ENCODE measurements at places on chromosomes 3 and 15.
A peak's percentile ranks its signal among the peaks of the same experiment; 100 is the strongest.

GRCh38 chr15:77717333-77717990 is 84.8 kb upstream of the LINGO1 start:
- no peak for DNase-seq

GRCh38 chr3:175518459-175518858 is 659.3 kb downstream of the NAALADL2 start:
- DNase-seq, result no peak

DNA sequence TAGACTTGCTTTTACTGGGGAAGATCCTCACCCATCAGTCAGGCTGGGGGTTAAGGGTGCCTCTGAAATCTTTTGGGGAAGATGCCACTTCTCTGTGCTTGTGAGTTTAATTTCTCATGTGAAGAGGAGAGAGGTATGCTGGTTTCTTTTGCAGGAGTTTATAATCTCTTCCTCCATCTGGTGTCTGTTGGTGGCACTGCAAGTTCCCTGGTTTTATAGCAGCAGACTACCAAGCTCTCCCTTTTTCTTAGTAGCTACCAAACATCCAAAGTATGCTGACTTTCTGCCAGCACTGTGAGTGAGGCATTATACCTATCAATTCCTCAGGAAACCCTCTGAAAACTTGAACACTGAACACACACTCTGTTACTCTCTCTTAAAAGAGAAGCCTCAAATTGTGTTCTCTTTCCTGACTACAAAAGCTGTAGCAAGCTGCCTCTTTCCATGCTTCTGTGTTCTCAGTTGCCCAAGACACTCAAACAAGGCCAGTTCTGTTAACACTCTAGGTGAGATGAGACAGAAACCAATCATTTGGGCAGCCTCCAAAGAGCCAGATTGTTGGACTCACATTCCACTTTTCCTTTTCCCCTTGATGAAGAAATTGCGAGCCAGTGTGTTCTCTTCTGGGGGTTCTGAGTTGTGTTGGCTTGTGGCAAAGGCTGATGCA is 299.5 kb downstream of the GAP43 start:
- no peak for DNase-seq

DNA sequence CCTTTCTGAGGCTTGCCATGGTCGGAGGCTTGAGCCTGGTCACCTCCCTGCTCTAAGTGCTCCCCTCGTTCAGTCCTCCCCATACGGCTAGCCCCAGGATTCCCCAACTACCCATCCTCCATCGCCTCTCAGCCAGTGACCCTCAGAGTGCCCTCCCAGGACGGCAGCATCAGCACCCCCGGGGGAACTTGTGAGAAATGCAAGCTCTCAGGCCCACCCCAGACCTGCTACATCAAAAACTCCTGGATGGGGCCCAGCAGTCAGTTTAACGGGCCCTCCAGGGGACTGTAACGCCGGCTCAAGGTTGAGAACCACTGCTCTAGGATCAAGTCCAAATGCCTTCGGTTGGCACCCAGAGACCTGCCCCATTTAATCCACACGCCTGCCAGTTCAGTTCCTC is 6.9 kb downstream of the ADAMTS17 start:
- DNase-seq, result no peak

DNA sequence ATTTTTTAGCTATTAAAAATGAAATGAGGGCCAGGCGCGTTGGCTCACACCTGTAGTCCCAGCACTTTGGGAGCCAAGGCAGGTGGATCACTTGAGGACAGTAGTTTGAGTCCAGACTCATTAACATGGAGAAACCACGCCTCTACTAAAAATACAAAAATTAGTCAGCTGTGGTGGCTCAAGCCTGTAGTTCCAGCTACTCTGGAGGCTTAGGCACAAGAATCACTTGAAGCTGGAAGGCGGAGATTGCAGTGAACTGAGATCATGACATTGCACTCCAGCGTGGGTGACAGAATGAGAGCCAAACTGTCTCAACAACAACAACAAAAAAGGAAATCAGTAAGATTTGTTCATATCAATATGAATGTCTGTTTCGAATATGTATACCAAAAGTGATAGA is 517.1 kb downstream of the ROBO1 start:
- DNase-seq, result no peak

DNA sequence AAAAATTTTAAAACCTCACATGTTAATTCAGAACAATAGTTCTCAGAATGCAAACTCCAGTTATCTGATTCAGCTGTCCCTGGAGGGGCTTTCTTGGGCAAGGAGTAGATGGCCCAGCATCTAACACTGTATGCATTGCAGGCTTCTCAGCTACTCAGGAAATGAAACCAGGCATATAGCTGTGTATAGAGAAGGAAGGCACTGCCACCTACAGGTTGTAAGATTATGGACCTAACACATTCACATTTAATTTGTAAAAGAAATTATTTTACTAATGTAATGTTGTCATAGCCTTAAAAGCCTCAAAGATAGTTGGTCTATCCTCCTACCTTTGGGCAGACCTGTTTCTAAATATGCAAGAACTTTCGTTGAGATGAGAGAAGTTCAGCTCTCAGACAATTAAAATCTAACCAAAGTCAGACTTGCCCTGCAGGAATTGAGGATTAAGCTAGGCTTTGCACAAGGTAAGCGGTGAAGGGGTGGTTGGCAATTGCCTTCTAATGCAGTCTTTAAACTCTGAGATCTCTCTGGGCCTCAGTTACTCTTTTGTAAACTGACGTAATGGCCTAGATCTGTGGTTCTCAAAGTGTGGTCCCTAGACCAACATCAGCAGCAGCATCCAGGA is 132.8 kb upstream of the SLC24A5 start:
- DNase-seq, result no peak

DNA sequence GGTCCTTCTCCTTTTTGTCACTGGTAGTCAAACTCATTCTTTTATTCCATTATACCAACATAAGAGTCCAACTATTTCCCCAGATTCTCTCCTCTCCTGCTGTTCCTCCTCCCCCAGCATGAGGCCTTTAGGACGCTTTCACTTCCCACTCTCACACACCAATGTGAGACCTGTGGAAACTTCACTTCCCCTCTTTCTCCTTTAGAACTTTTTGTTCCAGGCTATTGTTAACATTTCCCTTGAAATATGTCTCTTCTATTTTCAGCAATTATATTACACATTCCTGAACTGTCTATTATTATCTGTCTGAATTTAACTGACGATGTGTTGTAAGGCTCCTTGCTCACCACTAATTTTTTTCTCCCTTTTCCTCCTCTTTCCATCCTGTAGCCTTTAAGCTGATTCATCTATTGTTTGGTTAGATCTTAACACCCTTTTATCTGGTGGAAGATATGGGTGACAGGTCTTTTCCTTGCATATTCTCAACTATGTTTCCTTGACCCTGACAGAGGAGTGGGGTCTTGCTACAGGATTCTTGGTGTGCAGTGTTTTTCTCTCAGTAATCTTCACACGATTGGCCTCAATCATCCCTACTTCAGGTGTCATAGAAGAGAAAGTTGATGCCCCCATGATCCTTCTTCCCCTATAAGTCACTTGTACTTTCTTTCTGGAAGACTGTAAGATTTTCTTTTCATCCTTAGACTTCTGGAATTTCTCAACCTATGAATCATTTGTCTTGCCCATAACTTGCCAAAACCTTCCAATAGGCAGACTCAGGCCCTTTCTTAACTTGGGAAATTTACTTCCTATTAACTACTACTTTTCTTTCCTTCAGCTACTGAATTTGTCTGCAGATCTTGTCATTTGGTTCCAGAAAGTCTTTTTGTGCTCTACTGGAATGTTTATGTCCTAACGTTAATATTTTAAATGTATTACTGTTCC is 5.9 kb downstream of the CYP19A1 start:
- DNase-seq, result no peak

DNA sequence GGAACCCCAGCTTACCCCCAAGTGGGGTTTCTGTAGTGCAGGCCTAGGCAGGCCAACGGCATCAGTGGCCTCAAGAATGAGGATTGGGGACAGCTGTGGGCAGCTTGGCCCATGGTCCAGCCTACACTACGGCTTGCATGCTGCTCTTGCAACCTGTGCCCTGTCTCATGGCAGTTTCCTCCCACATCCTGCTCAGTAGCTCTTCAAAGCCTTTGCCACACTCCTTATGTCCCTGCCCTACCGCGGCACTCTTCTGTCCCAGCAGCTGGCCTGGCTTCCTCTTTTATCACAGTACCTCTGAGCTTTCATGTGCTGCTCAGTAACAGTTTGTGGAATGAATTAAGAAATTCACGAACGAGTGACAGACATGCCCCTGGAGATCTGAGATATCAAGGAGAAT is 431.0 kb downstream of the EPHB1 start:
- no peak for DNase-seq

DNA sequence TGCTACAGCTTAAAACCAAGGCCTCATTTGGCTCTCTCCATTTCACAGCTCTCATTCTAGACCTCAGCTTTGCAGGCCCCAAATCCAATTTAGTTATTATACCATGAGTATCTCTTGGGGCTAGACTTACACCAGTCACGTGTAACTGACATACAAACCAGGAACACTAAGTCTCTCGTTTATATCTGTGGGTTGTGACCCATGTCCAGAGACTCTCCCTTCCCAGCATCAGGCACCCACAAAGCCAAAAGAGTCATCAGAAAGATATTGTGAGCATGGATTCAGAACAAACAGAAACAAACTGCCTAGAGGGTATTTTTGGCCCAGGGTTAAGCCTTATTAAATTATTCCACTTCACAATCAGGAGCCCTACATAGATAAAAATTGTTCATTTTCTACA is 5.6 kb upstream of the CCDC13 start:
- DNase-seq, result no peak

- no peak for DNase-seq
These were observed 8.4 kb upstream of the SNRPA1 start for GRCh38 chr15:101303408-101303807.

DNA sequence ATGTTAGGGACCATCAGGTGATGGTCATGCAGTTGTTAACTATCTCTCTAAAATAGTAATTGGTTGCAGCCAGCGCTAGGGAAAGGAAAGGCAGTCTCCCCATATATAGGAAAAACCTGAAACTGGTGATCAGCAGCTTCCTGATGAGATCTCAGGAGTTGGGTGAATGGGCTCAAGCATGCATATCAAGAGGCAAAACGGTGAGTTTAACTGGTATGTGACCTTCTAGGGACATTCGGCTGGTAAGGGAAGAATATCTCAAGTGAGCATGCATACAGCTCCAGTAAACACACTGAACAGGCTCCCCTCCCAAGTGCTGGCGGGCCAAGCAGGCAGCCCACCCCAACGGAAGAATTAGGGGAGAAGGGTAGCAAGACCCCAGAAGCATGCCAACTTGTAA is 49.3 kb upstream of the ROBO2 start:
- DNase-seq, result no peak

GRCh38 chr3:44175070-44175469 is 66.6 kb upstream of the TOPAZ1 start:
- no peak for DNase-seq

GRCh38 chr3:172129850-172130716 is 90.7 kb downstream of the FNDC3B start:
- DNase-seq, result peak; percentile 30

GRCh38 chr3:98775459-98776139 is 12.5 kb downstream of the ST3GAL6 start:
- no peak for DNase-seq

DNA sequence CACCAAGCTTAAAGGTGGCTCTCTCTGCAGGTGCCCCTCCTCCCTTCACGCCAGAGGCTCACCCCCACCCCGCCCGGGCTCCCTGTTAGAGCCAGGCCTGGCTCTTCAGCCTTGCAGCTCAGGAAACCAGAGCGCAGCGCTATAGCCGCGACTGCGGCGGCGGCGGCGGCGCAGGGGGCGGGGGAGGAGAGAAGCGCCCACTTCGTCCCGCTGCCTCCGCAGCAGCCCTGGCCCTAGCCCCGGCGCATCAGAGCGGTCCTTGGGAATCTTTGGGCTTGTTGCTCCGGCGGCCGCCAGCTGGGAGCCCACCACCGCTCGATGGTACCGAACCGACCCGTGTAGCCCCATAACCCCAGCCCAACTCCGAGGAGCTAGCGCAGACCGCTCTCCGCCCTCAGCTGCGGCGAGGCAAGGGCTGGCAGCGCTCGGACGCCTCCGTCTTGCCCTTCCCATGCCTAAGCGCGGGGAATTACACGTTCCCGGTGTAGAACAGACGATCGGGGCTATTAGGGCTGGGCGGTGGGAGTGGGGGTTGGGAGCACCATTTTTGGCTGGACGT is 1.2 kb downstream of the RASGRF1 start:
- DNase-seq, result no peak

DNA sequence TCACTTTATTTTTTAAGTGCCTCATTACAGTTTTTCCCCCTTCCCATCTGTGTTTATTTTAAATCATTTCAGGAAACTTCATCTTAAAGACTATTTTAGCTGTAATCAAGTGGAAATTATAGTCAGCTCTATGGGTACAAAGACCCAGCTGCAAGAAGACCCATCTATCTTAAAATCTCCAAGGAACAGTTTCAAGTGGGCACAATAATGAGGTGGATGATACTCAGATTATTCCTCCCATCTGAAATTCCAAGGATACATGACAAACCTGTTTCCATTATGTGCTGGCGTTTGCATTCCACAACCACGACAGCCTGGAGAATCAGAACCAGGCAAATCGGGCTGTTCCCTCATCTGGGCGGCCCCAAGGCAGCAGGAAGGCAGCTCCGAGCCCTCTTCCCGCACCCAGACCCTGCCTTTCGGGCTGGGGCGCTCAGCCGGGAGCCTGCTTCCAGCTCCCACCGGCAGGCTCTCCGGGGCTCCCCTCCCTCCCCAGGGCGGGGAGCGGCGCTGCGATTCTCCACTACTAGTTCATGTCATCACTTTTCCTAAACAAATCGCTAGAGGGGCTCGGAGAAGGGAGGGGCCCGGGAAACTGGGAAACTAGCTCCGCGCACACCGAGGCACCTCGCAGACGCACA is at the start of gene MGLL:
TSS of gene MGLL (minus strand) at position 475 of the 641 bp plus-strand sequence. CDS start at position 278, 197 bp downstream.
- DNase-seq, result no peak

DNA sequence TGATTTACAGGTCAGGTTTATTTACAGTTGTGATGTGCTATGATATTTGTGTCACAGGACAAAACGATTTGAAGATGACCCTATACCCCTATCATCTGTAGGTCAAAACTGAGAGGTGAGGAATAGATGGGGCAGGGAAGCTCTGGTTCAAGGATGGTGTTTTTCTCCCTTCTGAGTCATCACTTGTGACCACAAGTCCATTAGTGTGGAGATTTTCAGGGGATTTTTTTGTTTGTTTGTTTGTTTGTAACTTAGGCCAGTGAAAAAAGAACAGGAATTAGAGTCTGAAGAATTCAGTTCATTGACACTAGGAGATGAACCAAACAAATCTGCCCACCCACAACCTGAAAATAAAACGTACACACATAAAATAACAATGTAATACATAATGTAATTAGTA is 62.7 kb upstream of the FAM98B start:
- no peak for DNase-seq

- DNase-seq, result no peak
These were observed 17.5 kb upstream of the SKOR1 start for GRCh38 chr15:67807836-67808235.

DNA sequence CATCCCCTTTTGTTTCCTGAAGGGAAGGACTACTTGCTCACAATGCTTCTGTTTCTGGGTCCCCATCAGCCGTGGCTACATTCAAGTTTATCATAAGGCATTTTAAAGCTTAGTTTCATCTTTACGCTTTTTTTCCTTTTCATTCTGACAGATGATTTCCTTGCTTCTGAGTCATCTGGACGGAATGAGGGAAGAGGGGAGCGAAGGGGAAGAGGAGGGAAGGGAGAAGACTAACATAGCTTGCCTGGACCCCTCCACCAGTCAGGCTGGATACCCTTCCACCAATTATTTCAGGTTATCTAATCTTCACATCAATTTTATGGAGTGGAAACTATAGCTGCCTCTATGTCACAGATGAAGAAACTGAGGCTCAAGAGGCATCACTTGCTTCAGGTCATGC is 27.6 kb downstream of the FAM3D start:
- no peak for DNase-seq
